Pancreas (tissue), 10 donors: ENCODE measurements at places on chromosomes 3 and 15. TPM values are rescaled to one million over a fixed set of nuclear protein-coding genes. Genes with fewer than 3 reads are reported as not detected.

- no peak for DNase-seq
- H3K36me3 ChIP-seq = no peaks in the 10 kb centered on the region
- no peaks in the 10 kb centered on the region for H3K27me3 ChIP-seq
These were observed 179.4 kb upstream of the ADAMTS9 start for GRCh38 chr3:64867224-64867623.

DNA sequence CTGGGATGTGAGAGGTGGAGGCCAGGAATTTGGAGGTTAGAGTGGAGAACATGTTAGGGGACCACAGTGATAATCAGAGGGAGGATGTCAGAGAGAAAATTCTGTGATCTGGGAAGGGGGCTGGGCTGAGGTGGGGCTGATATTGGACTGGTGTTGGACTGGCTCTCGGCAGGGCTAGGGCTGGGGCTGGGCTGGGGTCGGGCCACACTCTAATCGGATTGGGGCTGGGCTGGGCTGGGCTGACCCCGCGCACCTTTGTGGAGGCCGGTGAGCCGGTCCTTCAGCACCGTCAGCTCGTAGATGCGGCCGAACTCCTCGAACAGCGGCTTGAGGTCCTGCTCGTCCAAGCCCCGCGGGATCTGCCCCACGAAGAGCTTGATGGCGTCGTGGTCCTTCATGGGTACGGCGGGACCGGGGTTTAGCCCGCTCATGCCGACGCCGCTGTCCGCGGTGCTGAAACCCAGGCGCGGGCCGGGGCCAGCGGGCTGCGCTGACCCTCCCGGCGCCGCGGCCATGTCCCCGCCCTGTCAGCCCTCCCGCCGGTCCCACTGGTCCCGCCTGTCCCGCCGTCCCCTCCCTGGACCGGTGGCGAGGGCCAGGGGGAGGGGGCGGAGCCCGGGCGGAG, 485 bp downstream of the CELF6 start:
- H3K36me3 ChIP-seq = no peaks in the 10 kb centered on the region
- no peaks in the 10 kb centered on the region for H3K27me3 ChIP-seq
- peaks cover 5% of the 10 kb centered on the region for H3K4me1 ChIP-seq
- H3K4me3 ChIP-seq = peak overlapping the region; percentile 67

GRCh38 chr3:31636049-31636448, 103.3 kb downstream of the STT3B start:
- no peaks in the 10 kb centered on the region for H3K4me1 ChIP-seq
- DNase-seq = no peak
- no peak overlapping the region for H3K27ac ChIP-seq
- no peaks in the 10 kb centered on the region for H3K27me3 ChIP-seq
- no peak overlapping the region for H3K4me3 ChIP-seq
- H3K36me3 ChIP-seq = peaks cover 13% of the 10 kb centered on the region

- no peak overlapping the region for H3K27ac ChIP-seq
- no peaks in the 10 kb centered on the region for H3K36me3 ChIP-seq
- no peak for DNase-seq
- H3K4me3 ChIP-seq = no peak overlapping the region
These were observed 40.7 kb upstream of the POLG start for GRCh38 chr15:89375093-89376005.

- H3K4me1 ChIP-seq = no peaks in the 10 kb centered on the region
- DNase-seq = no peak
- no peaks in the 10 kb centered on the region for H3K36me3 ChIP-seq
These were observed 55.7 kb downstream of the SRGAP3 start for GRCh38 chr3:9193633-9194195.

- no peaks in the 10 kb centered on the region for H3K27me3 ChIP-seq
- no peak overlapping the region for H3K4me3 ChIP-seq
- no peak for DNase-seq
These were observed 66.4 kb downstream of the CNOT10 start for GRCh38 chr3:32751377-32751776.

DNA sequence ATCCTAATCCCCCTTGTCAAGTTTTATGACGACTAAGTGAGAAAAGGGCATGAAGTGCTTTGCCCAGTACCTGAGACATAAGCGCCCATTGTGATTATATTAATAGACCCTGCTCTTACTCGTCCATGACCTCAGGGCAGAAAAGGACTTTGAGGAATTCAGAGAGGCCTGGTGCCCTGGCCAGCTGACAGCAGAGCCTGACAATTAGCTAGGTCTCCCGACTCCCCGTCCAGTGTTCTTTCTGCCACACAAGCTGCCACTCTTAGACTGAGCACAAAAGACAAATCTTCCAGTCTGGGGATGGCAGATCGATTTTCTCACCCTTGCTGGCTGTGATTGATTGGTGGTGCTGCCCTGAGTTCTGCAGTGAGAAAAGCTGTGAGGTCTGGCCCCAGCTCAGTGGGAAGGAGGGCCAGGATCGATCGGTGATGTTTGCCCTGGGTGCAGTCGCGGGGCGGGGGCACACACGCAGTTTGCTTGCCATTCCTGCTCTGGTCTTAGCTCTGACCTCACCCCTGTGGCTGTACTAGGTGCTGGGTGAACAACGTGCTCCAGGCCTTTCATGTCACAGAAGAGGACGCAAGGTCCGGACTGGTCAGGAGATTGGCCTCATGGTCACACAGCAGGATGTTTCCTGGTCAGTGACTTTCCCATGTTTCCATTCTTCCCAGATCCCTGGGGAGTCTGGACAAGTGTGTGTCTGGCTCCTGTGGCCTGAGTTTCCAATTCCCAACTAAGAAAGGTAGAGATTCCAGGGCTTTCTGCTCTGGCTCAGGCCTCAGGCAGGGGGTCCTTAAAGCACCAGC, 67.4 kb upstream of the TLE3 start:
- H3K4me1 ChIP-seq = peaks cover 23% of the 10 kb centered on the region
- H3K36me3 ChIP-seq = no peaks in the 10 kb centered on the region
- H3K27ac ChIP-seq = peak overlapping the region; percentile 82
- no peak overlapping the region for H3K4me3 ChIP-seq
- no peaks in the 10 kb centered on the region for H3K27me3 ChIP-seq

DNA sequence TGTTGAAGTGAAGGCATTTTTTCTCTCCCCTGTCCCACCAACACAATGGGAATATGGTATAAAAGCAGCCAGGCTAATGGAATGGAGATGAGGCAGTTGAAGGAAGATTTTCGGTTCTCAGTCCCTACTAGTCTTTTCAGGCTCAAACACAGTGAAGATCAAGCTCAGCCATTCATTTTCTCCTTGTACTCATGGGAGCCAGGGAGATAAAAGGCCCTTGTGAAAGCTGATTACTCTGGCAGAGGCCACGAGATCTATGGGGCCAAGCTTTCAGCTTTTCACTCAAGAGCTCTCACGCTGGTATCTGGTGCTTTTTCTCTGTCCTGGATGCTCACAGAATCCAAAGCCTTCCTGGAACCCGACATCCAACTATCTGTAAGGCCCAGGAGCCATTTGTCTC, 14.5 kb upstream of the FAN1 start:
- H3K27me3 ChIP-seq = no peaks in the 10 kb centered on the region
- DNase-seq = no peak
- H3K36me3 ChIP-seq = no peaks in the 10 kb centered on the region

TUSC7 gene
- total RNA-seq = not detected

TGM5 gene
- not detected for total RNA-seq

CCR2 gene
- total RNA-seq = 0.16 TPM

CDHR4 gene
- total RNA-seq = not detected

ATP13A4 gene
- 10.4 TPM for total RNA-seq
